ENCODE measurements at places on chromosomes 5 and 9.
A peak's percentile ranks its signal among the peaks of the same experiment; 100 is the strongest.

- DNase-seq, result no peak
Measured at GRCh38 chr5:64831996-64832395, 63.3 kb downstream of the CWC27 start.

- DNase-seq, result no peak
Measured at GRCh38 chr5:170057311-170057710, 48.4 kb upstream of the FOXI1 start.

DNA sequence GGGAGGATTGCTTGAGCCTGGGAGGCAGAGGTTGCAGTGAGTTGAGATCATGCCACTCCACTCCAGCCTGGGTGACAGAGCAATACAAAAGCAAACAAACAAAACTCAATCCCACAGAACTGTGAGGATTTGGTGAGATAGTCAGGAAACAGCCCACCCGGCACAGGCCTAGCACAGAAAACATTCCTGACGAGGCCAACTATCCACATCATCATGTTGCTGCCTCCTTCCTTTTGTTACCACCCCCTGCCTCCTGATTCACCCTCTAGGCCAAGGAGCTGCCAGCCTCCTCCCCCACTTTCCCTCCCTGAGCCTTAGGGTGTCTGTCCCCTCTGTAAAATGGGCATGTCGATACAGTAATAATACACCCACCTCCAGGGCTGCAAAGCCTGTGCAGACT is 39.0 kb downstream of the STK10 start:
- DNase-seq, result peak; percentile 87

- no peak for DNase-seq
Measured at GRCh38 chr5:68225911-68226545, 10.5 kb downstream of the PIK3R1 start.

- DNase-seq, result no peak
Measured at GRCh38 chr9:105632807-105633206, 29.4 kb upstream of the TAL2 start.

- no peak for DNase-seq
Measured at GRCh38 chr5:74482990-74483389, 157.5 kb downstream of the ENC1 start.

DNA sequence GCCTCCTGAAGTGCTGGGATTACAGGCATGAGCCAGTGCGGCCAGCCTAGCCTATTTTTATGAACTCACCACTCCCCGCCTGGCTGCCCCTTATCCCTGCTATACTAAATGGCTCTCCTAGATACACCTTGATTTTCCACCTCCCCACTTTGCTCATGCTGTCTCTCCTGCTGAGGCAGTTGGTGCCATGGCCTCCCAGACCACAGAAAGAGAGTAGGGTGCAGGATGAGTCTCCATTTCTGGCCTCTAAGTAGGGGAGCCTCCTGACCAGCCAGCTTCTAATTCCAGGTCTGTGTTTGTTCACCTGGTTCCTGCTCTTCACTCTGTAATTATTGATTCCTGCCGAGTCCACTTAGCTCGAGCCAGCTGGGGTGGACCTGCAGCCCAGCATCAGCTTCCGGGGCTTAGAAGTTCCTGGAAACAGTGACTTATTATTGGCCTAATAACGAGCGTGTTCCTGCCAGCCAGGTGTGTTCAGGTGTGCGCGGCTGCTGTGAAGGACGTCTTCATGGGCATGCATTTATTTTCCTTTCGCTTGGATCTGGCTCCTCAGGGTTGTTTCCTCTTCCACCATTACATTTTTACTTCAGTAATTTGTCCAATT is 34.0 kb downstream of the ZNF618 start:
- no peak for DNase-seq

GRCh38 chr9:111805830-111806241 is 11.1 kb upstream of the SHOC1 start:
- peak; percentile 75 for DNase-seq

GRCh38 chr5:60274747-60275146 is 381.2 kb upstream of the PDE4D start:
- no peak for DNase-seq

GRCh38 chr5:75192264-75192663 is 44.4 kb downstream of the ANKRD31 start:
- DNase-seq, result no peak

- no peak for DNase-seq
Measured at GRCh38 chr5:44797841-44798240, 10.9 kb upstream of the MRPS30 start.

GRCh38 chr5:95219411-95219810 is 65.5 kb downstream of the MCTP1 start:
- no peak for DNase-seq

- DNase-seq, result no peak
Measured at GRCh38 chr9:79644601-79645000, 72.8 kb downstream of the TLE4 start.

DNA sequence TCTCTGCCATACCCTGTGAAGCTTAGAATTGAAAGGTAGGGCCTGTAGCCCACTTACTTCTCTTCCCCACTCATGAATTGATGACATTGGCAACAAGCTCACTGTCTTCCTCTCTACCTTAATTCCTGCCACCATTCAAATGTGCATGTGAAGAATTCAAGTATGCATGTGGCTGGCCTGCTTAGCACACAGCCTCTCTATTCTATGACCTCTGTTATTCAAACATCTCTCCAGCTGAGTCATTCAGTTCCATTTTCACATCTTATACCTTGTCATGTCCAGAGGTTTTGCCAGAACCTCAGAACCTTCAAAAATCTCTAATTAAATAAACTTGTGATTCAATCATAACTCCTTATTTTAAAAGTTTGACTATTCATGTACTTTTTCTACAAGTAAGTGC is 114.7 kb upstream of the MAN2A1 start:
- DNase-seq, result no peak

DNA sequence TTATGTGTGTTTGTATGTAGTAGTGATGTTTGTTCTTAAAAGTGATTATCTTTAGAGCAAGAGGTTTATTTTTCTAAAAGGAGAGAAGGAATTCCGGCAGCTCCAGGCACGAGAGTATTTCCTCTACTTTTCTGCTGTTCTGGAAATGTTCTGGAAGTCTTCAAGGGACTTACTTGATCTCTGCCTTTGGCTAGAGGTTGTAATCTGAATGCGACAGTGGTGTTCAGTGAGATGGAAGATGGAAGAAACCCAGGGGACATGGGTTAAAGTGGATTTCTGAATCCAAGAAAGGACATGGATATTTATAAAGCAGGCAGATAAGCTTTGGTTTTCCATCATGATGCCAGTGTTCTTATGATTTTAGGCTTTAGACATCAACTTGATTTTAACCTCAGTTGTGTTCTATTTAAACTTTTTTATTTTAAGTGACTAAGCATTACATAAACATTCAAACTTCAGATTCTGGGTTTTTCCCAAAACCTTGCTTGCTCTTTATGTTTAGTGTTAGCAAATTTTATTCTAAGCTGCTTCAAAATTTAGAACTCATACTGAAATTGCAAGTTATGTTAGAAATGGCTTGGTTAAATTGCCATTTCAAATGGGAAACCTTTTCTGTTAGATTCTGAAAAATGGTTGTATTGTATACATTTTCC is 3.6 kb downstream of the GPR21 start:
- no peak for DNase-seq

DNA sequence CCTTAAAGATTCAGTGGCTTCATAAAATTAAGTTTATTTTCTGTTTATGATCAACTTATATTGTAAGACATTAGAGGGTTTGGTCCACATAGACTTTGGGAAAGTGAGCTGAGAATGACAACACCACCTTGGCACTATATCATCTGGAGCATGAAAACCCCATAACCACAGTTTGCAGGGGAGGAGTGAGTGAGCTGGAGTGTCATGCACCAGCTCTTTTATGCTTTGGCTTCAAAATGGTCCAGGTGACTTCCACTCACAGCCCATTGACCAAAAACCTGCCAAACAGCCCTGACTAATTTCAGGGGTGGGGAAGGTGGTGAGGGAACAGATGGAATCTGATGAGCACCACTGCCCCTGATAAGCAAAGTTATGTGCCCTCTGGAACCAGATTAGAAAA is 295.8 kb downstream of the DMRTA1 start:
- no peak for DNase-seq

GRCh38 chr5:116395631-116396203 is 178.9 kb downstream of the SEMA6A start:
- no peak for DNase-seq

DNA sequence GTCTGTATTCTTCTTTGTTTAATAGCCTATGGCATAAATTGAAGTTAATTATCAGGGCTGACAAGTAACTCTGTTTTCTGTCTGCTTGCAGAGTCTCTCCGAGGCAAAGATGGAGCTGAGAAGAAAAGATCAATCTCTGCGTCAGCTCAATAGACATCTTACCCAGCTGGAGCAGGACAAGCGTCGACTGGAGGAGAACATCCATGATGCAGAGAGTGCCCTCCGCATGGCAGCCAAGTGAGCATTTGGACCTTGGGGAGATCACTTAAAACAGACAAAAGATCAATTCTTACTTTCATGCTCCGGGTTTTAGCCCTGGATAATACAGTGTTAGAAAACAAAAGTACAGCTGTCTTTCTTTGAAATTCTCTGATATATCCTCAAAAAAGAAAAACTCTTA is 293.8 kb downstream of the CCDC171 start:
- DNase-seq, result no peak

GRCh38 chr5:150022681-150023080 is 22.1 kb downstream of the HMGXB3 start:
- DNase-seq, result no peak

DNA sequence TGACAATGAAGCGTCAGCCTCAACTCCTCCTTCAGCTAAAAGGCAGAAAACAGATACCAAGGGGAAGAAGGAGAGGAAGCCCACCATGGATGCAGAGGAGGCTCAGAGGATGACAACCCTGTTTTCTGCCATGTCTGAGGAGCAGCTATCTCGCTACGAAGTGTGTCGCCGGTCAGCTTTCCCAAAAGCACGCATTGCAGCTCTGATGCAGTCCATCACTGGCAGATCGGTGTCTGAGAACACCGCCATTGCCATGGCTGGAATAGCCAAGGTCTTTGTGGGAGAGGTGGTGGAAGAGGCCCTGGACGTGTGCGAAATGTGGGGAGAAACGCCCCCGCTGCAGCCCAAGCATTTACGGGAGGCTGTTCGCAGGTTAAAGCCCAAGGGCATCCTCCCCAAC is 968 bp downstream of the TAF11L11 start:
- DNase-seq, result no peak

GRCh38 chr9:127808347-127809001 is 5.8 kb downstream of the FPGS start:
- DNase-seq, result no peak

DNA sequence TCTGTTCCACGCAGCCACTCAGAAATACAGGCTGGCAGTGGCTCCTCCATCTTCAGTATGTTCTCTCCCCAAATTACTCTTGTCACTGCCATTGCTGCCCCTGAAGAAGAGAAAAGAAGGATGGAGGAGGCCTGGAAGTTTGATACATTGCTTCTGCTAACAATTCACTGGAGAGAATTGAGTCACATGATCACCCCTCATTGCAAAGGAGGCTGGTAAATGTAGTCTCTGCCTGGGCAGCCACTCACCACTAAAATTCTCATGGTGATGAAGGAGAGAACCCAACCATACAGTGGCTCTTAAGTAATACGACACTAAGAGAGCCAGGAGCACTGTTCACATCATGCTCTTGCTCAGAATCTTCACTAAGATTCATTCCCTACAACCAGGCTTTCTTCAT is 112.0 kb downstream of the DOCK8 start:
- no peak for DNase-seq

DNA sequence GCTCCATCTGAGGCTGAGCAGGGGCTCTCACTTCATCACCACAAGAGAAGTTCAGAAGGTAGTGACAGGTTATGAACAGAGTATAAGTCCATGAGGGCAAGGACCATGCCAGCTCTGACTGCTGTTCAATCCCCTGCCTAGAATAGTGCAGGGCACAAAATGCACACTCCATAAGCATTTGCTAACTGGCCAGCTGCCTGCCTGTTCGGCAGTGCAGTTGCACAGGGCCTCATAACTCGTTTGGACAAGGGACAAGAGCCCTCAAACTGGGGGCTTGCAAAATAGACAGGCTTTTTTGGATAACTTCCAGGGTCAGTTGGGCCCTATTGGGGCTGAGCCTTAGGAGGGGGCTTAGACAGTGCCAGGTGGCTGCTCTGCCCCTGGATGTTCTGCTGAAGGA is 21.1 kb downstream of the SPARC start:
- DNase-seq, result no peak

DNA sequence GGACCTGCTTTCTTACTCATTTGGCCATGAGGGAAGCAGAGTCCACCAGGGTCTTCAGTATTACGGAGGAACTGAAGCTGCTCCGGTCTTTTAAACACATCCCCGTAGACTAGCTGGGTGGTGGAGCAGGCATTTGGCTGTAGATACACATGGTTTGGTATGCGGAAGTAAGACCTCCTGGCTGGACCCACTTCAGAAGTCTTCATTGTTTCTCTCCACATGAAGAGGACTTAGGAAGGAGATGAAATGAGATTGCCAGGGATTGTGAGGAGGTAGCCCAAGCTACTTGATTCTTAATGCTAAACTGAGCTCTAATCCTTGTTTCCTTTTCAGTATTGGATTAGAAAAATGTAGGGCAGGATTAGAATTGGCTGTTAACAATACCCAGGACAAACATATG is 32.9 kb downstream of the STXBP1 start:
- DNase-seq, result no peak

DNA sequence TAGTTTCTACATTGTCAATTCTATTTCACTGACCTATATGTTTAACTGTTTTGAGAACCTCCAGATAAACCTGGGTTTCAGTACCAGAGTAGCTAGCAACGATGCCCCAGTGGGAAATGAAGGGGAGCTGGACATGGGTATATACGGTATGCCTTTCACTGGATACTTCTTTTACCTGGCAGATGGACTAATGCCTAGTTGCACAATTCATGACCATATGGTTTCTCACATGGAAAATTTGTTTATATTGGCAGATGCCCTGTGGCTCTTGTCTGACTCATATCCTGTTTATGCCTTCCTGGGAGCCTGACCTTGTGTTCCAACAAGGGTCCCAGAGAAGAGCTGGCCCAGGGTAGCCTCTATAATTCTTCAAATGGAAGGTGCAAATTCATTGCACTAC is 144.1 kb downstream of the MAT2B start:
- DNase-seq, result peak; percentile 33

- DNase-seq, result peak; percentile 63
Measured at GRCh38 chr9:72592502-72593403, 71.3 kb downstream of the TMC1 start.

GRCh38 chr5:107400328-107400727 is 270.4 kb downstream of the EFNA5 start:
- no peak for DNase-seq

GRCh38 chr5:32710550-32711361 is at the start of gene NPR3:
TSS of gene NPR3 (plus strand) at chr5:32711321. CDS start at chr5:32711777, 456 bp downstream.
- peak; percentile 59 for DNase-seq

- DNase-seq, result peak; percentile 50
Measured at GRCh38 chr5:143244990-143245389, 158.5 kb downstream of the NR3C1 start.
